ENCODE measurements at places on chromosomes 11 and 22.

GRCh38 chr11:74713686-74714085 is 17.5 kb downstream of the CHRDL2 start:
- no peak for DNase-seq

- no peak for DNase-seq
Measured at GRCh38 chr11:119694334-119694733, 34.7 kb downstream of the NECTIN1 start.

DNA sequence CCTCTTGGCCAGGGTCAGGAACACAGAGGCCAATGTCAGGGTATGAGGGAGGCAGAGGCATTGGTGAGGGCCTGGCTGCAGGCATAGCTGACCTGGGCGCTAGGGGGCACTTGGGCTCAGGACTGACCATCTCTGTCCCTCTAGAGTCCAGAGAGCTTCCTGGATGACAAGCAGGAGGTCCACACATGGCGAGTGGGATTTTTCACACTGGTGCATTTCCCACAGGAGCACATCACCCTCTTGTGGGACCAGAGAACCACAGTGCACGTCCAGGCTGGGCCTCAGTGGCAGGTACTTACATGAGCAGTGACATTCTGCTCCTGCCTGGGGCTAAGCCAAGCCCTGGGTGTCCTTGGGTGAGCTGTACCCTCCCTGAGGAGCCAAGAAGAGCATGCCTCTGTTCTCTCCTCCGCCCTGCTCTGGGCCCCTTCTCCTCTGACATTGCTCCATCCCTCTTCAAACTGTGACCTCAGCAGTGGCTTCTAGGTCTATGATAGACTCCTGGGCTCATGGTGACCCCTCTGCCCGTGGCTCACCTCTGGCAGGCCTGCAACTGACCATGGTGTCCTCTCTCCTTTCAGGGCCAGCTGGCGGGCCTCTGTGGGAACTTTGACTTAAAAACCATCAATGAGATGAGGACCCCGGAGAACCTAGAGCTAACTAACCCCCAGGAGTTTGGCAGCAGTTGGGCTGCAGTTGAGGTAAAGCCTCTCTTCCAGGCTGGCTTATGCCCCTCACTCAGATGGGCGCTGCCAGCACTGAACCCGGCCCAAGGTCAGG is 46.6 kb downstream of the OTOG start:
- DNase-seq = no peak

GRCh38 chr11:35639591-35640179 is 21.4 kb downstream of the FJX1 start:
- no peak for DNase-seq

DNA sequence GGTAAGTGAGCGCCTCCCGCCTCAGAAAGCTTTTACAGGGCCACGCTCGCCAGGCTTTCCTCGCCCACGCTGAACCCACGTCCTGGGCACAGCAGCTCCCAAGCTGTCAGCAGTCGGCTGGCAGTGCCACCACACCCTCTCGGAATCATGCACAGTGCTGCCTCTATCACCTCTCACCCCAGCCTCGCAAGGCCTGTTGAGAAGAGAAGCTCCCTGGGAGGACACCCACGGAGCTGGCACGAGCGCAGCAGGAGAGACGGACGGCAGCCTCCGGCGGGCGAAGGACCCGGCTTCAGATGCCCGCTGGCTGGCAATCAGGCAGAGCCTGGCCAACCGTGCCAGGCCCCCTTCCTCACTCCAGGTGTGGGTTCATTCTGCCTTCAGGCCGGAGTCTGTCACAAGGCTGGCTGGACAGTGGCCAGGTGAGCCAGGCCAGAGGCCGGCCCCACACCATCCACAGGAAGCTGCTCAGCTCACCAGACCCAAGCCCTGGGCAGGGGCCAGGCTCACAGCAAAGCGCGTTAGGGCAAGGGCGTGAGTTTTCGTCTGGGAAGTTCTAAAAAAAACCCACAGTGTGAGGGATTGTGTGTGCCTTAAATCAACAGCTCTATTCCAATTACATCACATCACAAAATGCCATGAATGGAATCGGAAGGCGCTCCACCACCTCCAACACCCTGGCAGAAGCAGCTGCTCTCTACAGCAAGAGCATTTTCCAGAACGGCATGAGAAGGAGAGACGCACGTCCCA is 33.2 kb downstream of the TOLLIP start:
- no peak for DNase-seq

- no peak for DNase-seq
Measured at GRCh38 chr11:83862691-83863090, 576.5 kb upstream of the CCDC90B start.

GRCh38 chr11:63729326-63729725 is 39.2 kb downstream of the ZFTA start:
- DNase-seq = no peak

GRCh38 chr22:22178355-22178965 is 66.1 kb upstream of the VPREB1 start:
- no peak for DNase-seq

- no peak for DNase-seq
Measured at GRCh38 chr22:34902335-34902734, 163.6 kb upstream of the ISX start.

DNA sequence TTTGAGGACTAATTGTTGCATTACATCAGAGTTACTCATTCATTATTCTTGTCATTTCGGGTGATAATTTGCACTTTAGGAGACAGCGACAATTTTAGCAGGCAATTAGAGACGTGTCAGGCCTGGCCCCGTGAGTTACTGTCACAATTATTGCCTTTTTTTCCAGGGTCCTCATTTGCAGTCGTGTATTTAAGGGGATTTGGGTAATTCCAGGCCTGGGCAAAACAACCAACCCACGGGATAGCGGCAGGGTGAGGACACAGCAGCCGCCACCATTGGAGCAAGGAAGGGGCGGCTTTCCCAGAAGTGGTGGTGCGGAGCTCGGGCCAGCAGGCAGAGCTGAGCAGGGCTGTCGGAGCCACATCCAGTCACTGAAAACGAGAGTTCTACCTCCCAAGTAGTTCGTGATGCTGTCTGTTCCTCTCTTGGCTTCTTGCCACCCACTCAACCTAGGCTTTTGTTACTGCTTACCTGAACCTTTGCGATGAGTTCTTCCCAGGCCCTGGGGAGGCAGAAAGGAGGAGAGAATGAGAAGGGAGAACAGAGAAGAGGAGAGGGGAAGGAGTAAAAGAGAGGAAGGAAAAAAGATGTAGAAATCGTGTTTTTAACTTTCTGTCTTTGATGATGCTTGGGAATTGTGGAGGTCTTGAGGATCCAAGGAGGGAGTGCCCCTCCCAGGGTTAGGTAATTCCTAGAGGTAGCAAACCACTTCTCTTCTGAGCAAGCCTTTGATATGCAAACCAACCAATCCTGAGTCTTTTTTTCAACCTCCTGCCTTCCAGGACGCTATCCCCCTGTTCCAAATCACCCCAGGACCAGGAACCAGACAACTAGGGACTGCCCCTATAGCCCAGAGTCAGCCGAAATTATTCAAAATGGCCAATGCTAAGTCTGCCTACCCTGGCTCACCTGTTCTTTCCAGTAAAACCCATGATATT is 236.1 kb downstream of the MIAT start:
- DNase-seq = no peak

- DNase-seq = no peak
Measured at GRCh38 chr11:65719871-65720210, 757 bp downstream of the RNASEH2C start.

DNA sequence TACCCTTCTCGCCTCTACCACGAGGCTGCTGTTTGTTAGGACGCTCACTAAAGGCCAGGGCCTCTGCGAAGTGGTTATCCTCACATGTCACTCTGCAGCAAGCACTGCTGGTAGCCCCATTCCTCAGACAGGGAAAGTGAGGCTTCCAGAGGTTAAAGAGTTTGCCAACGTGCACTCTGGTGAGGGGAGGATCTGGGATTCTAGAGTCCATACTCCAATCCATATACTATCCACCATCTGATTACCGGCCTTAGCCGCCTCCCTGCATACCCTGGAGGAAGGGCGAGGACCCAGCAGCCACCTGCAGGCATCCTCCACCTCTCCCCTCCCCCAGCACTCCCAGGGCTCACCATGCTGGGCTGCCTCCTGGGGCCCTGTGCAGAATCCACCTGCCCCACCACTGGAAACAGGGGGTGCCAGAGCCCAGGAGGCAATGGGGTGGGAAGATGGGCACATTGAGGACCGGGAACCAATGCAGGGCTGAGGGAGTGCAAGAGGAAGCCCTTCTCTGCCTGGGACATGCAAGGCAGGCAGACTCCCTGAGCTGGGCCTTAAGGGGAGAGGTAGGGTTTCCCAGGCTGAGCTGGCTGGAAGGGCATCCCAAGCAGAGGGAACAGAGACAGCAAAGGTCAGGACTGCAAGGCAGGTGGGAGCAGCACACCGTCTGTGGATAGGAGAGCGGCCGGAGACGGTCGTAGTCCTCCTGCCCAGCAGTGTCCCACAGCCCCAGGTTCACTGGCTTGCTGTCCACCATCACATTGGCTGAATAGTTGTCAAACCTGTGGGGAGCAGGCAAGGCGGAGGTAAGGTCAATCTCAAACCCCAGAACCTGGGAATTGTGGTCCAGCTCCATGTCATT is 11.7 kb downstream of the RAC2 start:
- no peak for DNase-seq

- DNase-seq = no peak
Measured at GRCh38 chr22:20645954-20646353, 128.0 kb upstream of the SERPIND1 start.

- no peak for DNase-seq
Measured at GRCh38 chr11:42036201-42036600, 576.7 kb upstream of the LRRC4C start.

Measured in gastrocnemius medialis (tissue), 4 donors.